ENCODE measurements at places on chromosomes 4 and X.

- no peak for DNase-seq
Observed at GRCh38 chr4:182929296-182929695, 12.1 kb upstream of the DCTD start.

DNA sequence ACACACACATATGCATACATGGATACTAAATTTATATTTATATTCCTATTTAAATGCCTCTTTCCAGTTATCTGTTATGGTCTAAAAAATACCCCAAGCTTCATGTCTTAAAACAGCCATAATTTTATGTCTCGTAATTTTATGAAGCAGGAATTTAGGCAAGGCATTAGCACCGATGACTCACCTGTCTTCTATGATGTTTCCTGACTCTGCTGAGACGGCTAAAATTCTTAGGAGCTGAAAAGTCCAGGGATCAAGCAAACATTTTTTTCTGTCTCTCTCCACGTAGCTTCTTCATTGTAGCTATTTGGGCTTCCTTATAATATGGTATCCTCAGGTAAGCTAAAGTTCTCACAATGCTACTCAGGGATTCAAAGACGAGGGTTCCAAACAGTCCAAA lies 930.3 kb downstream of the STIM2 start:
- no peak for DNase-seq

- no peak for DNase-seq
Observed at GRCh38 chr4:168619266-168619631, 122.4 kb downstream of the PALLD start.

- DNase-seq, result no peak
Observed at GRCh38 chr4:112898357-112899141, 150.9 kb upstream of the ANK2 start.

DNA sequence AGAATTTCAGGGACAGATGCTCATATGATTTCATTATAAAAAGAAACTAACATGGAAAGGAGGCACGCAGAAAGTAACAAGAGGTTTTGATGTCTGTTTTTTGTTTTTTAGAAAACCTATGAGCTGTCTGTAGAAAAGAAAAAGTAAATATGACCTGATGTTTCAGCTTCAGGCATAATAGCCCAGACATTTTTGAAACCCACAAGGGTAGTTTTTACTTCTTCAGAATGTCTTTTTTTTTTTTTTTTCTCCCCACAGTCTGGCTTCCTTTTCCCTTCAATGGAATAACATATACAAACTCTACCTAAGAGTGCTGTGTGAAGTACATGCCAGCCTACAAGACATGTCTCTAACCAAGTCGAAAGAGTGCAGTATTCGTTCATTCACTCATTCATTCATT lies 18.3 kb upstream of the STX18 start:
- no peak for DNase-seq

DNA sequence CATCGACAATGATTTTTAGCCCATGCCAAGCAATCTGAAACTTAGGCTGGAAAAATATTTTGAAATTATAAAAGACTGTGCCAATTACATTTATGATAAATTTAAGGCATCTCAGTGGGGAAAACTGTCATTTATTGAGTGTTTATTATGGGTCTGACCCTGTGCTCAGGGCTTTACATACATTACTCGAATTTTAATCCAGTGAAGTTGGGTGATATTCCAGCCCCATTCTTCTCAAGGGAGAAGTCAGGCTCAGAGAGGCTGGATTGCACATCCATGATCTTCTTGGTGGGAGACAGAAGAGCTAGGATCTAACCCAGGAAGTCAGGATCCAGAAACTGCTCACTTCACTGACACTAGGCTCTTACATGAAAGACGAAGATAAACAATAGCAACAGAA lies 260.8 kb downstream of the QDPR start:
- DNase-seq, result no peak

- DNase-seq, result no peak
Observed at GRCh38 chr4:93203708-93204107, 624.8 kb upstream of the ATOH1 start.

DNA sequence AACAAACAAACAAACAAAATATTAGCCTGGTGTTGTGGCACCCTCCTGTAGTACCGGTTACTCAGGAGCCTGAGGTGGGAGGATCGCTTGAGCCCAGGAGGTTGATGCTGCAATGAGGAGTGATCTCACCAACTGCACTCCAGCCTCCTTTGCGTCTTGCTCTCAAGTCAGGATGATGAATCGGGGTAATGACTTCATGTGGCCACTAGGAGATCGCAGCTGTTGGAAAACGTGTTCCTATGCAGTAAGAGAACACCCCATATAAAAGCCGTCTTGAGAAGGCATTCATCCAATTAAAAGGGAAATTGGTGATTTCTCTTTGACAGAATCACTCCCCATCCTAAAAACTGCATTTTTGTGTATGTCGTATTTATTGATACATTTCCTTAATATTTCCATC lies 6.9 kb downstream of the CCNB3 start:
- no peak for DNase-seq

DNA sequence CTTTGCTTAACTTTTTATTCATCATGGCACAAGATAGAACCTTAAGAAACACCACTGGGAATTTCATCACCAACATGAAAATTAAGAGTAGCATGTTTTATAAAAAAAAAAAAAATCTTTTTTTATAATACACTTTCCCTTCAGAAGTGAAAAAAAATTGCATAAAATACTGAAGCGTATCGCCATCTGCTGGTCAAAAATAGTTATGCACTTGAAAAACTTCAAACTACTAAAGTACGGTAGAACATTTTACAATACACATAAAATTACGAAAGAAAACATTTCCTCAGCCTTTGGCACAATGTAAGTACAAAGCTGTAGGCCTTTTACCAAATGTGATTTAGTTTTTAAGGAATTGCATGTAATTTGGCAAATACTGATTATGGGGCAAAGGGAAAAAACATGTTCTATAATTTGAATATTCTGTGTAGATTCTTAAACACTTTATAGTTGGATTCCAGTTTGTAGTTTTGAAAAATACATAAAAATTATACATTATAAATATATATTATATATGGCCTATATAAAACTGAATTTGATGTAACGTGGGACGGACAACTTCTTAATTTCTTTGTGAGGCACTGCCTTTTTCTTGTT lies 26.5 kb downstream of the HCCS start:
- no peak for DNase-seq

- no peak for DNase-seq
Observed at GRCh38 chr4:80540349-80540748, 204.8 kb downstream of the CFAP299 start.

- no peak for DNase-seq
Observed at GRCh38 chr4:103934178-103934789, 214.5 kb upstream of the TACR3 start.

- no peak for DNase-seq
Observed at GRCh38 chr4:168853770-168854169, 156.3 kb downstream of the CBR4 start.

GRCh38 chr4:4658052-4658451 lies 116.2 kb upstream of the STX18 start:
- DNase-seq, result no peak

DNA sequence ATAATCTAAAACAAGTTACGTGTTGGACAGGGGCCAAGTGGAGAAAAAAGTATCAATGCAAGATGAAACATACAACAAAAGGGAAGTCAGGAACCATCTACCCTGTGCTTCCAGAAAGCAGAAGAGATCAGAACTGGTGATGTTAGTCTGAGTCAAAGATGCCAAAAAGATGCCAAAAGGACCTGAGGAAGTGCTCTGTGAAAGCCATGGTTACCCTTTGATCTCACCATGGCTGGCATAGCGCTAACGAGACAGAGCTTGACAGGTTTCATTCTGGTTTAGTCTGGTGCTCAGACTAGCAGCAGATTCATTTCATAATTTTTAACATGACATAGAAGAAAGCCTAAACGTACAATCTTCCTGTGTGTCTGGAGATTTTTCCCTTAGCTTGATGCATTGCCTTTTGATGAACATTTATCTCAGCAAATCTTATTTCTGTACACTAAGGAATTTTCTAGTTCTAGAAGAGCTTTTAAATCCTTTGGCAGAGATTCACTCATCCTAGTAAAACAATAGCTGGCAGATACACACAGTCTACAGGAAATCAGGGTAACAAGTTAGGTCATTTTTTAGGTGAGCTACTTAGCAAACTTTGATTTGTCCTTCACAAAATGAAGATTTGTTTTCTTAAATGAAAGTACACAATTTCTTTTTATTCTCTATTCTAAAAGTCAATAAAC lies 87.7 kb downstream of the COL25A1 start:
- no peak for DNase-seq
